Activated B cell treated with CpG ODN at 0.5 μM for 24 hours (primary cell): ENCODE measurements at places on chromosomes 12 and 14. TPM values are rescaled to one million over a fixed set of nuclear protein-coding genes. Genes with fewer than 3 reads are reported as not detected.

Gene TAS2R14
- total RNA-seq, result 2.9 and 3.1 TPM in 2 replicates

Gene INHBE
- 0.07 and 0.29 TPM in 2 replicates for total RNA-seq

Gene GPX2
- not detected in 2 replicates for total RNA-seq

DNA sequence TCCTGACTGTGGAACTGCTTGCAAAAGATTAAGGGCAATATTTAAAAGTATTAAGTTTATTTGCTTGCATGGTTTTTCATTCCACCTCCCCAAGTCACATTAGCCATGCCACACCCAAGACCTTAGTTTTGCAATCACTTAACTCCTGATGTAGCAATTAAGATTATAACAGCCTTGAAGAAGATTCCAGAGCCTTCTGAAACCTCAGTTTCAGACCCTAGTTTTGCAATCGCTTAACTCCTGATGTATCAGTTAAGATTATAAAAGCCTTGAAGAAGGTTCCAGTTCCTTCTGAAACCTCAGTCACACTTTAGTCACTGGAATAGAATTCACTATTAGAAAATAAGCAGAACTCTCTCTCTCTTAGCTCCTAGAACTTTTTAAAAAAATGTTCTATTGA, 42.7 kb upstream of the DCN start:
- H3K4me1 ChIP-seq, result no peaks in the 10 kb centered on the region
- no peak for DNase-seq
- no peaks in the 10 kb centered on the region for H3K36me3 ChIP-seq
- no peak overlapping the region for H3K27ac ChIP-seq
- no peak overlapping the region for H3K4me3 ChIP-seq
- no peaks in the 10 kb centered on the region for H3K27me3 ChIP-seq

- H3K27ac ChIP-seq, result peak overlapping the region; percentile 80
- H3K27me3 ChIP-seq, result no peaks in the 10 kb centered on the region
- peaks cover 39% of the 10 kb centered on the region for H3K4me1 ChIP-seq
- H3K36me3 ChIP-seq, result peaks cover 66% of the 10 kb centered on the region
- DNase-seq, result no peak
These were observed 15.1 kb downstream of the RNF41 start for GRCh38 chr12:56206452-56207166.

GRCh38 chr14:87809261-87809660, 183.7 kb downstream of the GALC start:
- H3K36me3 ChIP-seq, result no peaks in the 10 kb centered on the region
- no peaks in the 10 kb centered on the region for H3K27me3 ChIP-seq
- no peaks in the 10 kb centered on the region for H3K4me1 ChIP-seq
- no peak overlapping the region for H3K4me3 ChIP-seq

DNA sequence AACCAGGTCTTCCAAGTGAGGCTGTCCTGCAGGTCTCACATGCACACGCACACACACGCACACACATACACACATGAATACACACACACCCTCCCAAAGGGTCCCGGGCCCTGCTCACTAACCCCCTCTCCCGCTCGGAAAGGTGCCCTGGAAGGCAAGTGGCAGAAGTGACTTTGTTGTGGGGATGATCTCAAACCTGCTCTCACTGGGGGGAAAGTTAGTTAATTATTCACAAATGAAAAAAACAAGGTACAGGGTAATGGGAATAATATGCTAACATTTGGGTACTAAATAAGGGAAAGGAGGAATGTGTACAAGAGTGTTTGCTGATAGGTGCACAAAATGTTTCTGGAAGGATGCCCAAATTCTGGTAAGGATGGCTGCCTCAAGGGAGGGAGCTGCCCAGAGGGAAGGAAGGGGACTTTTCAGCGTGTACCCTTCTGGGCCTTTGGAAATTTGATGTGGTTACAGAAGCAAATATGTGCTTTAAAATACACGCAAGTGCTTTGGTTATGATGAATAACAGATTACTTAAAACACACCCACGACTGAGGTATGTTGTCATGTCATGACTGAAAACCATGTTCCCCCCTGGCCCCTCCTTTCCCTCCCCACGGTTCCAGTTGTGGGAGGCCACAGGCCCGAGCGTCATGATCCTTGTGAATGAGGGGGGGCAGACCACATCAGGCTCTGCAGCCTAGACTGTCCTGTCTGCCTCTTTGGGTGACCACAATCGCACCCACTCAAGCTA, 43.3 kb upstream of the PLEKHG6 start:
- H3K36me3 ChIP-seq, result no peaks in the 10 kb centered on the region
- DNase-seq, result no peak
- no peak overlapping the region for H3K27ac ChIP-seq
- no peak overlapping the region for H3K4me3 ChIP-seq

DNA sequence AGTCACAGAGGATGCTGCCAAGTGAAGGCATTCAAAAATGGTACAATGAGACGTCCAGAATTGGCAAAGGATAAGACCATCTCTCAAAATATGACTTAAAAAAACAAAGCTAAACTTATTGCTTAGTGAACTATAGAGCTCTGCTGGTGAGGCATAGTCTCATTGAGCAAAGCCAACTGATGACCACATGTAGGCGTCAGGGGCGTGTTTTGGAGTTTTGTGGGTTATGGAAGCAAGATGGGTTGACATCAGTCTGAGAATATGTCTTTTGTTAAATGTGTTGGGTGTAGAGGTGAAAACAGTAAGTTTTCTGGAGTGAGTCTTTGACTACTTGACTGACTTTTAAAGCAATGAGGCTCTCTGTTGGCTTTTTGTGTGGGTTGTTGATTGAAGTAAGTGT, 47.2 kb downstream of the ATL1 start:
- H3K36me3 ChIP-seq, result no peaks in the 10 kb centered on the region
- H3K4me1 ChIP-seq, result no peaks in the 10 kb centered on the region
- no peak for DNase-seq
- H3K27ac ChIP-seq, result no peak overlapping the region
- no peaks in the 10 kb centered on the region for H3K27me3 ChIP-seq

GRCh38 chr14:101476258-101476915, 84.9 kb upstream of the DIO3 start:
- H3K4me1 ChIP-seq, result no peaks in the 10 kb centered on the region
- H3K36me3 ChIP-seq, result no peaks in the 10 kb centered on the region
- H3K27ac ChIP-seq, result no peak overlapping the region
- DNase-seq, result no peak
- H3K27me3 ChIP-seq, result peaks cover 5% of the 10 kb centered on the region

- no peak for DNase-seq
- H3K27ac ChIP-seq, result no peak overlapping the region
- H3K27me3 ChIP-seq, result peaks cover 43% of the 10 kb centered on the region
- no peak overlapping the region for H3K4me3 ChIP-seq
- peaks cover 7% of the 10 kb centered on the region for H3K4me1 ChIP-seq
- H3K36me3 ChIP-seq, result no peaks in the 10 kb centered on the region
These were observed 8.6 kb downstream of the DDN start for GRCh38 chr12:48990552-48990951.

- H3K36me3 ChIP-seq, result no peaks in the 10 kb centered on the region
- H3K27me3 ChIP-seq, result no peaks in the 10 kb centered on the region
- H3K27ac ChIP-seq, result no peak overlapping the region
- DNase-seq, result no peak
- H3K4me3 ChIP-seq, result no peak overlapping the region
- H3K4me1 ChIP-seq, result no peaks in the 10 kb centered on the region
These were observed 527.7 kb downstream of the SLC16A7 start for GRCh38 chr12:60123557-60123956.

- H3K27me3 ChIP-seq, result peaks cover 9% of the 10 kb centered on the region
- DNase-seq, result no peak
- H3K27ac ChIP-seq, result no peak overlapping the region
These were observed 408 bp upstream of the CACNA2D4 start for GRCh38 chr12:1918884-1919236.

DNA sequence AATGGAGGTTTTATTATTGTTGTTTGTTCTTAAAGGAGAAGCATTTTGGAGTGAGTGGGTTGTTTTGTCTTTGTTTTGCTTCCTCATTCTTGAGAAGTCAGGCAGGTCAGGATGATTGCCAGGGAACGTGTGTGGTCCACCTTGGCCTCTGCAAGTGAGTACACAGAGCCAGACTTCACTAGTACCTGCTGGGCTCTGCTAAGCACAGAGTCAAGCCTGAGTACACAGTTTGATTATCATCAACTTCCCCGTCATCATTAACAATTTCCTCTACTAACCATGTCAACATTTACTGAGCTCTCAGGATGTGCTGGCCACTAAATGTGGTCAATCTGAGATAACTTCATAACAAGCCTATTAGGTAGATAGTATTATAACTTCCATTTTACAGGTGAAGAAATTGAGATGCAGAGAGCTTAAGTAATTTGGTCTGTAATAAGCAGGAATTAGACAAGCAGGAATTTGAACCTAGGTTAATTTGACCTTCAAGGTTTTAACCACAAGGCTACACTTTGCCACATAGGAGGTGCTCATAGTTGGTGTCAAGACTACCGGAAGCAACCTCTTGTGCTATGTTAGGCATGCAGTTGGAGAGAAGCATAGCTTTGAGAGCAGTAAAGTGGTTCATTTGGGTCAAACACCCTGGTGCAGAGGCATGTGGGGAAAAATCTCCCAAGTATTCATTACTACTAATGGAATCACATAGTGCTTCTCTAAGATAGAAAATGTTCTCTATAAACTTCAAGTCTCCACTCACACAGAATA, 178.3 kb downstream of the NUAK1 start:
- H3K27ac ChIP-seq, result no peak overlapping the region
- no peak overlapping the region for H3K4me3 ChIP-seq
- H3K27me3 ChIP-seq, result peaks cover 1% of the 10 kb centered on the region
- no peak for DNase-seq
- no peaks in the 10 kb centered on the region for H3K36me3 ChIP-seq
- no peaks in the 10 kb centered on the region for H3K4me1 ChIP-seq

GRCh38 chr12:129830796-129831195, 73.0 kb downstream of the TMEM132D start:
- H3K36me3 ChIP-seq, result no peaks in the 10 kb centered on the region
- no peak for DNase-seq

- DNase-seq, result no peak
- peaks cover 3% of the 10 kb centered on the region for H3K27me3 ChIP-seq
- no peaks in the 10 kb centered on the region for H3K4me1 ChIP-seq
- no peaks in the 10 kb centered on the region for H3K36me3 ChIP-seq
- H3K4me3 ChIP-seq, result no peak overlapping the region
These were observed 30.9 kb downstream of the LRTM2 start for GRCh38 chr12:1851151-1851701.
